IMR-90 (cell line): ENCODE measurements at places on chromosomes 6 and 20. TPM values are rescaled to one million over a fixed set of nuclear protein-coding genes. Genes with fewer than 3 reads are reported as not detected.

- H3K36me3 ChIP-seq: peaks cover 28% of the 10 kb centered on the region
- H3K27me3 ChIP-seq: no peaks in the 10 kb centered on the region
- peaks cover 13% of the 10 kb centered on the region for H3K4me1 ChIP-seq
- peak; percentile 19 for DNase-seq
Observed at GRCh38 chr20:45970646-45971424, 1.2 kb downstream of the ZNF335 start.

GRCh38 chr6:111552241-111552744, 53.4 kb downstream of the TRAF3IP2 start:
- no peak overlapping the region for H3K4me3 ChIP-seq
- peaks cover 20% of the 10 kb centered on the region for H3K4me1 ChIP-seq
- H3K36me3 ChIP-seq: no peaks in the 10 kb centered on the region
- peak; percentile 98 for DNase-seq
- no peaks in the 10 kb centered on the region for H3K27me3 ChIP-seq

- H3K27me3 ChIP-seq: no peaks in the 10 kb centered on the region
- DNase-seq: no peak
- no peaks in the 10 kb centered on the region for H3K36me3 ChIP-seq
- no peak overlapping the region for H3K27ac ChIP-seq
- H3K4me3 ChIP-seq: no peak overlapping the region
Observed at GRCh38 chr6:92977018-92977417, 442.3 kb downstream of the EPHA7 start.

DNA sequence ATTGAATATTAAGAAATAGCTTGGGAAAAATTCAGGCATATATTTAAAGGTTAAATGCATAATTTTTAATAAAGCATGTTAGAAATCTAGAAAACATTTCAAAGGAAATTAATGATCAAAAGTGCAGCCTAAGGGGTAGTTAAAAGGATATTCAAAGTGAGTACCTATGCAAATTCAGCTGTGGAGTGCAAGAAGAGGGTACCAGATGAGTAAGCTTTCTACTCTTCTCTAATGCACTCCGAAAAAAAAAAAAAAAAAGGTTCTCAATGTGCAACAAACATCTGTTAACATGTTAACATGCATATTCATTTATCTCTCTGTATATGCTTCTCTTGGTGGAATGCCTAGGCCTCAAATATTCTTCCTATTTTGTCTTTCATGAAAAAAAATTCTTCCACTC, 32.0 kb upstream of the KATNA1 start:
- H3K4me3 ChIP-seq: no peak overlapping the region
- H3K36me3 ChIP-seq: peaks cover 29% of the 10 kb centered on the region
- H3K27me3 ChIP-seq: no peaks in the 10 kb centered on the region
- no peaks in the 10 kb centered on the region for H3K4me1 ChIP-seq

GRCh38 chr20:37365760-37366638, 20.1 kb downstream of the SRC start:
- no peak for DNase-seq
- H3K4me1 ChIP-seq: peaks cover under 1% of the 10 kb centered on the region; the same call in 1 of the 2 replicates
- no peak overlapping the region for H3K4me3 ChIP-seq
- H3K27me3 ChIP-seq: no peaks in the 10 kb centered on the region
- H3K27ac ChIP-seq: no peak overlapping the region

- H3K36me3 ChIP-seq: no peaks in the 10 kb centered on the region
- H3K27me3 ChIP-seq: no peaks in the 10 kb centered on the region
- no peak overlapping the region for H3K4me3 ChIP-seq
- peak overlapping the region; percentile 24; the same call in 1 of the 2 replicates for H3K27ac ChIP-seq
Observed at GRCh38 chr6:151294561-151295101, 54.9 kb downstream of the AKAP12 start.

- H3K27ac ChIP-seq: no peak overlapping the region
- no peaks in the 10 kb centered on the region for H3K36me3 ChIP-seq
- H3K27me3 ChIP-seq: no peaks in the 10 kb centered on the region; the same call in 1 of the 2 replicates
- H3K4me1 ChIP-seq: no peaks in the 10 kb centered on the region
Observed at GRCh38 chr6:45965007-45965406, 50.7 kb downstream of the CLIC5 start.

- no peak for DNase-seq
- no peaks in the 10 kb centered on the region for H3K36me3 ChIP-seq
- no peaks in the 10 kb centered on the region for H3K4me1 ChIP-seq
- no peak overlapping the region for H3K4me3 ChIP-seq
- no peak overlapping the region for H3K27ac ChIP-seq
Observed at GRCh38 chr20:22159276-22159675, 425.1 kb downstream of the FOXA2 start.

DNA sequence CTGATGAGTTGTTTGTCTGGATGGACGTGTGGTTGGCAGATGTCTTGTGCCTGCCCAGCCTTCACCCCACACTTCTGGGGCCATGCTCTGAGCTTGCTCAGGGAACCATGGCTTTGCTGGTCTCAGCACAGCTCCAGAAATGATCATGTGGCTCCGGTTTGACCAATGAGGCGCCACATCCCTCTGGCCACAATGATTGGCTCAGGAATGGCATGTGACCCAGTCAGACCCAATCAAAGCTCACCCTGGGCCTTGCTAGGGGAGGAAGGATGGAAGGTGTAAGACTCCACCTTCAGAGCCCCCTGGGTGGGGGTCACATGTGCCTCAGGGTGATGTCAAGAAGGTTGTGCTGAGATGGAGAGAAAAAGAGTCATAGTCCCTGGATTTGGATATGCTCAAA, 281.6 kb upstream of the SULF2 start:
- no peak overlapping the region for H3K4me3 ChIP-seq
- H3K36me3 ChIP-seq: no peaks in the 10 kb centered on the region
- DNase-seq: no peak
- no peaks in the 10 kb centered on the region; the same call in 1 of the 2 replicates for H3K4me1 ChIP-seq
- no peak overlapping the region for H3K27ac ChIP-seq
- H3K27me3 ChIP-seq: no peaks in the 10 kb centered on the region

The NUS1 gene
- total RNA-seq: 11.8 and 26.1 TPM in 2 replicates

The ELOVL5 gene
- total RNA-seq: 42.3 and 50.5 TPM in 2 replicates

The BPIFB4 gene
- total RNA-seq: not detected in 2 replicates

The SLC22A2 gene
- total RNA-seq: not detected in 2 replicates
